ENCODE measurements at places on chromosomes 11 and 22.

DNA sequence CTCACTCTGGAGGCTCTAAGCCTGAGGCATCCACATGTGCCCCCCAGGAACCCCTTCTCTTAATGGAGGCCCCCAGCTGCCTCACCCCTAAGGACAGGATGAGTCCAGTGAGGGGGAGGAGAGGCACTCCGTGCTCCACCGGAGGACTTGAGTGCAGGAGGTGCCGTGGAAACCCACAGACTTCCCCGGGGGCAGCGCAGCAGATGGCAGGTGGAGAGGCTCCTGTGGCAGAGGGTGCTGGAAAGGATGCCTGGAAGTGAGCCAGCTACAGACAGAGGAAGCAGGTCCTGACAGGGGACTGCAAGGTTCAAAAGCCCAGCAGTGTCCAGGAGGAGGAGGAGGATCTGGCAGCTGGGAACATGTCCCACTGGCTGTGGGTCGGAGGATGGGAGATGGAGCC lies 1384.0 kb downstream of the TBC1D22A start:
- DNase-seq, result no peak

GRCh38 chr22:38346506-38346905 lies 29.3 kb upstream of the CSNK1E start:
- no peak for DNase-seq

GRCh38 chr11:78295991-78296930 lies 107.5 kb downstream of the USP35 start:
- DNase-seq, result no peak

GRCh38 chr11:11935536-11935935 lies 72.9 kb downstream of the DKK3 start:
- DNase-seq, result no peak

- DNase-seq, result no peak
Measured at GRCh38 chr11:130706572-130706971, 209.7 kb downstream of the SNX19 start.

GRCh38 chr11:123682696-123683410 lies 28.4 kb upstream of the SCN3B start:
- DNase-seq, result no peak

DNA sequence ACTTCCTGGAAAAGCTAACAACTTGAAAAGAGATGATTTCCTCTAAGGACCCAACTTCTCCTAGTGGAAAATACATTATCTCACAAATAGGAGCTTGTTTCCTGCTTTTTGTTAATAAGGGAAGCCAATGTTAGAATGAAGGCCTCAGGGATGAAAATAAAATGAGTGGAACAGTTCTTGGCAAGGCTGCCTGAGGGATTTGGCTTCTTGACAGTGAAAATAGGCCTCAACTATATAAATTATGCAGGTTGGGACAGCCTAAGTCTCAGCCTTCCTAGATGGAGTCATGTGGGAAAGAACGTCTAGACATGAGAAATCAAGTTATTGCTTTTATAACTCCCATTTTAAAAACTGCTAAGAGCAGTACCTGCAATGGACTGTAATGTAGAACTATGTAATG lies 92.8 kb upstream of the FIBIN start:
- DNase-seq, result no peak

GRCh38 chr22:21451545-21452520 lies 15.4 kb upstream of the TMEM191C start:
- DNase-seq, result no peak

DNA sequence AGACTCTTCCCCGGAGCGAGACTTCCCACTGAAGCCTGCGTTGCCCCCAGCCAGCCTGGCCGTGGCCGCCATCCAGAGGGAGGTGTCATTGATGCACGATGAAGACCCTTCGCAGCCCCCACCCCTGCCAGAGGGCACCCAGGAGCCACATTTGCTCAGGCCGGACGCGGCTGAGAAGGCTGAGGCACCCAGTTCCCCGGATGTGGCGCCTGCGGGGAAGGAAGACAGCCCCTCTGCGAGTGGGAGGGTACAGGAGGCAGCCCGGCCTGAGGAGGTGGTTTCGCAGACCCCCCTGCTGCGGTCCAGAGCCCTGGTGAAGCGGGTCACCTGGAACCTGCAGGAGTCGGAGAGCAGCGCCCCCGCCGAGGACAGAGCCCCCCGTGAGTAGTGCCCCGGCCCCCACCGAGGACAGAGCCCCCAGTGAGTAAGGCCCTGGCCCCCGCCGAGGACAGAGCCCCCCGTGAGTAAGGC lies 6.4 kb downstream of the IRF7 start:
- DNase-seq, result no peak

DNA sequence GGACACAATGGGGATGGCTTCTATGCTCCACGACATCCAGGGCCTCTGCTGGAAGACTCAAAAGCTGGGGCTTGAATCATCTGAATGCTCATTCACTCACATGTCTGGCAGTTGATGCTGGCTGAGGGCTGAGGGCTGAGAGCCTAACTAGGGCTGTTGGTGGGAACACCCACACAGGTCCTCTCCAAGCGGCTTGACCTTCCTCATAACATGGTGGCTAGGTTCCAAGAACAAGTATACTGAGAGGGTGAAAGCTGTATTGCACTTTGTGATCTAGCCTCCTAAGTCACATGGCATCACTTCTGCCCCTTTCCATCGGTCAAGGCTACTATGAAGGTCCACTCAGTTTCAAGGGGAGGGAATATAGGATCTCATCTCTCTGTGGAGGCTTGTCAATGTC lies 7.5 kb downstream of the TMEM151A start:
- DNase-seq, result no peak

- no peak for DNase-seq
Measured at GRCh38 chr11:15622231-15622890, 507.6 kb downstream of the INSC start.

DNA sequence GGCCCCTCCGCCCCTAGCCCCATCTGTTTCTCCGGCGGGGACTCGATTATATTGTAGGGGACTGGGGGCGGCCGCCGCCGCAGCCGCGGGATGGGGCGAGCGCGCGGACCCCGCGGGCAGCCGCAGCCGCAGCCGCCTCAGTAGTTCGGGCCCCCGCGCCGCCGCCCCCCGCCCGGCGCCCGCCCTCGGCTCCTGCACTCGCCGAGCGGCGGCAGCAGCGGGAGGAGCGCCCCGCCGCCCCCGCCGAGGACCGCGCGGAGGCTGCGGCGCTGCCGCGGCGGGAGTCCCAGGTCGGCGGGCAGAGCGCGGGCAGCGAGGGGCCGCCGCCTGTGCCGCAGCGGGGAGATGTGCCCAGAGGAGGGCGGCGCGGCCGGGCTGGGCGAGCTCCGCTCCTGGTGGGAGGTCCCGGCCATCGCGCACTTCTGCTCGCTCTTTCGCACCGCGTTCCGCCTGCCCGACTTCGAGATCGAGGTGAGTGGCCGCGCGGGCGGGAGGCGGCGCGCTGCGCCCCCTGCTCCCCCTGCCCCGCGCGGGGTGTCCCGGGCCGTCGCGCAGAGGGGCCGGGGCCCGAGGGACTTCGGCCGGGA lies at the start of gene CECR2:
Gene CECR2, plus strand, starts transcription at position 22 of the 587 bp plus-strand sequence. Its CDS starts 324 bp downstream, at position 346.
- DNase-seq, result peak; percentile 30

DNA sequence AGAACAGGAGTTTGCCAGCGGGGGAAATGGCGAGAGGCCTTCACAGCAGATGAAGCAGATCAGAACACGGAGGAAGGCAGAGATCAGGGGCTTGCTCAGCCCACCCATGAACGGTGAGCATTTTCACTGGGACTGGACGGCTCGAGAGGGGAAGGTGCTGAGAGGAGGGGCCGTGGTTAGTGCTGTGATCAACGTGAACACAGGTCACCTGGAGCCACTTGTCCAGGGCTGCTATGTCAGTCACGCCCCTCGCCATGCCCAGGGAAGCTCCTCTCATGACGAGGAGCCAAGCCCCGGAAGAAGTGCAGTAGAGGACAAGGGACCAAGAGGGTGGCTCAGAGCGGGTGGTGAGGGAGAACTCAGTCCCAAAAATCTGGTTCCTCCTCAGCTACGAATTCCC lies 7.0 kb downstream of the PLA2G6 start:
- no peak for DNase-seq

DNA sequence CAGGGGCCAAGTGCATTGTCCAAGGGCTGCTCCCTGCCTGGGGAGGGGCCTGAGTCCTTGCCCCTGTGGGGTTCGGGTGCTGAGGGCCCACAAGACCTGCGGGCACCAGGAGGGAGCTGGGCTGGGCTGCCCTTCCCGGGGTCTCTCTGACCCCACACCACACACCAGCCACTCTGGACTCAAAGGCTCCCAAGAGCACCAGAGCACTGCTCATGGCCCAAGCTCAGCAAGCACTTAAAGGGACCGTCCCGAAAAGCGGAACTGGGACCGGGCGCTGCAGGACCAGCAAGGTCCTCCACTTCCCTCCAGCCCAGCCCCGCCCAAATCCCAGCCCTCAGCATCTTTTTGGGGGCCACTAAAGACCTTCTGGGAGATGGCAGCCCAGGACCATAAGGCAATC lies 5.3 kb downstream of the LSP1 start:
- no peak for DNase-seq

- DNase-seq, result no peak
Measured at GRCh38 chr11:16607675-16608644, 130.5 kb upstream of the C11orf58 start.

DNA sequence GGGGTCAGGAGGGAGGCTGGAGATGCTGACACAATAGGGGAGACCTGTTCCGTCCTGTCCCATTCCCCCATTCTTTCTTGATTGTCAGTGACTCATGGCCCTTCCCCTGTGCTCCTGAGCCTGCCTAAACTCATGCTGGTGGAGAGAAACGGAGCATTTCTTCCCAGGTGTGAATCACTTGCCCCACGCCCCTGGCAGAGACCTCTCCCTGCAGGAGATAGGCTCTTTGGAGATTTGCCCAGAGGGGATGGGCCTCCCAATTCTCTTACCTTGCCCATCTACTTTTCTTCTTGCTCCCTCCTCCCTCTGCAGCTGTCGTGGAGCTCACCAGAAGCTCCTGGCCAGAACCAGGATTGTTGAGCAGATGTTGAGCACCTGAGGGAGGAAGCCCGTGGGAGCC lies 121.9 kb upstream of the OR9Q1 start:
- no peak for DNase-seq

- DNase-seq, result no peak
Measured at GRCh38 chr11:33880979-33881378, 10.9 kb downstream of the LMO2 start.

- no peak for DNase-seq
Measured at GRCh38 chr11:36719358-36720107, 121.5 kb upstream of the RAG2 start.

DNA sequence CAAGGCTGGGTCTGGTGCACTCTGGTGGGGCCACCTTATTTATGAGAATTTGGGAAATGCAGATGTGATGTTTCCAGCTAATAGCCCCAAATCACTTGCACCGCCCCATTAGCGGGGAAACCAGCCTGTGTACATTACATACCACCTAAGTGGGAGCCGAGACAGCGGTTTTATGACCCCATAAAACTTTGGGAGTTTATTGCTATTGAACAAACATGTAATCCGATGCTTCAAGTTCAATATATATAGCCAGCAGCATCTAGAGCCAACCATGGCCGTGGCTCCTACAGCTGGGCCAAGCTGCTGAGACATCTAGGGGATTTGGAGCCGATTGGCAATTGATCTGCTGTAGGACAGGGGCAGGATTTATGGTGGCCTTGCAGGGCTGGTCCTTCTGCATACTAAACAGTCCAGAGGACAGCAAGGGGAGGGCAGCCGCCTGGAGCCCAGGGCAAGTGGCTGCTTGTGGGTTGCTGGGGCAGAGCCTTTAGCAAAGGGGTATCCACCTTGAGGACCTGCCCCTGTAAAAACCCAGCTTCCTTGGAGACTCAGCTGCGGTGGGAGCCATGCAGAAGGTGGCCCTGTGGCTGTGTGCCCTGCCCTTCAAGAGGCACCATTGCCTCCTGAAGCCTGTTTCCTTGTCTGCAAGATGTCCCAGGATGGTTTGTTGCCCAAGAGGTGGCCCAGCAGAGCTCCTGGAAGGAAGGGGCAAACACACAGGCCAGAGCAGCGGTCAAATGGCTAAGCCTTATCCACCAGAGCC lies 47.9 kb upstream of the CCDC188 start:
- DNase-seq, result no peak

DNA sequence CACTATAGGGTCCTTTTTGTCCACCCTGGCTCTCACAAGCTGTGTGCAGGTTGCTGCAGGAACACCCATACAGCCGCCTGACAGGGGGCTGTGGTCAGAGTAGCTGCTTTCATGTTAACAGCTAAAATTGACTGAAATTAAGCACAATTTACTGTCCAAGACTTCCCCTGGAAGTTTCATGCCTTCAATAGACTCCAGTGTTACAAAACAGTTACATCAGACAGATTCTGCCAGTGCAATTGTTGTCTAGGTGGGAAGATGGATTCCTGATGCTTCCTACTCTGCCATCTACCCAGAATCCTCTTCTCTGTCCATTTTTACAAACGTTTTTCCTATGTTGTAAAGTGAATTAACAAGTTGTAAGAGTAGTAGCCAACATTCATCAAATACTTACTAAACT lies 5.3 kb upstream of the TSKU start:
- DNase-seq, result no peak

DNA sequence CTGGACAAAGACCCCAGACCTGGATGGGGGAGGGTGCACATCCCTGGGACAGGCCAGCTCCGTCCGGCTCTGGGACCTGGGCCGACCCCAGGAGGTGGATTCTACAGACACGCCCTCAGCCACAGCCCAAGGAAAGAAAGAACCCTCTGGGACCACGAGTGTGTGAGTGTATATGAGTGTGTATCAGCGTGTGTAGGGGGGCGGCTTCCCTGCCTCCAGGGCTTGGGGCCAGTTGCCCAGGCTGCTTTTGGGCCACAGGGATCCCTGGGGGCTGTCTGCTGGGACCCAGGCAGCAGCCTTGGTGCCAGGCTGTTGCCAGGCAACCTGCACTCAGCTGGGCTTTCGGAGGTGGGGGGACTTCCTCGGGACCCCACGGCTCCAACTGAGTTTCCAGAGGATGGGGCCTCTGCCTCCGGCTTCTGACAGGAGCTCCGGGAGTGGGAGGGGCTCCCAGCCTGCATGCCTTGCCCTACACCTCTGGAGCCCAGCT lies 8.9 kb downstream of the DUSP8 start:
- DNase-seq, result no peak

GRCh38 chr11:130689222-130689908 lies 226.9 kb downstream of the SNX19 start:
- no peak for DNase-seq

DNA sequence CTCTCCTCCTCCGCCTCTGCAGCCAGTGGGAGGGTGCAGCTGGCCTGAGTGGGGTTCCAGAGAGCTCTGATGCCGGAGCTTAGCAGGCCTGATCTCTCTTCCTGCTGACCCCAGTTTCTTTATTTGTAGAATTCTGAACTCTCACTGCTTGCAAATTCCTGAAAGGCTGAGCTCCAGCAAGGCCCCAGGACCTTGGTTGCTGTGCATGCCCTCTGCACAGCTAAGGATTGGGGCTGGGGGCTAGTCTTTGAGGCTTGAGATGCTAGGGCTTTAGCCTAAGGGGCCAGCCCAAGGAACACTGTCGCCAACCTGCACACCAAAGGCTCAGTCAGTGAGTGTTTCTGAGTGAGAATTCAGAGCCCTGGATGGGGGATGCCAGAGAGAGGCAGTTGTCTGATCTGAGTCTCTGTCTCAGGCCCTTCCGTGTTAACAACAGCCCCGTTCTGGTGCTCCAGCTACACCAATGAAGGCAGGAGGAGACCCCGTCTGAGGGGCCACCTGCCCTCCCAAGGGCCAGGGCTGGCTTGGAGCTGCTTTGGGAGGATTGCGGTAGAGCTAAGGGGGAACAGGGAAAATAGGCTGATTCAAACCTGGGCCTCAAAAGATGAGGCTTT lies 106.0 kb upstream of the LMO1 start:
- no peak for DNase-seq

All from OCI-LY7 (cell line).